ENCODE measurements at places on chromosomes 1 and 21.

DNA sequence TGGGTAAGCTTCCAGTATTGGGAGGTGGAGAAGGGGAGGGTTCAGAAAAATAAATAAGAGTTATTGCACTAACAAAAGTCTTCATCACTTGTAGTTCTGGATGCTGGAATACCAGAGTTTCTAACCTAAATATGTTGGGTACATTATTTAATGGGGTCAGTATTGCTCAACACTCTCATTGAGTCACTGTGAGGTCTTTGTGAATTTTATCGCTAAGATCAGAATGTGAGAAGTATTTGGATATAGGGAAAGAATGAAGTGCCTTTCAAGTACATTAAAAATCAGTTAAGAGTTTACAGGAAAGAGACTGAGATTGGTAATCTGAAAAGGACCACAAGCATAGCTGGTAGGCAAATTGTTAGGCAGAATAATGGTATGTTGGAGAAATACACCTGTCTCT is 8.8 kb downstream of the SNRPE start:
- DNase-seq = no peak

DNA sequence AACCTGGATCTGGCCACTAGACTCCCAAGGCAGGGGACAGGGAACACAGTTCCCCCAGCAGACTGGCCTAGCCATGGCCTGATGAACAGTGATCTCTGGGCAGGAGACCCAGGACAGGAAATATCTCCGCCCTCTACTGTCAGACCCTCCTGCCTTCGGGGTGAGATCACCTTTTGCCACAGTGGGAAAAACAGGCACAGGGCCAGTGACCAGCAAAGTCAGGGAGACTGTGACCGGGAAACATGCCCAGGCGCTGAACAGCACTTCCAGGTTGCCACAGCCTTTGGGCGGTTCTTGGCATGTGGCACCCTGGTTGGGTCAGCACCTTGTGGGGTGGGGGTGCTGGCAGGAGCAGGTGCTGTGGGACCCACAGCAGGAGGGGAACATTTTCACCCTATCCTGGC is 8.9 kb upstream of the ZNF669 start:
- no peak for DNase-seq

DNA sequence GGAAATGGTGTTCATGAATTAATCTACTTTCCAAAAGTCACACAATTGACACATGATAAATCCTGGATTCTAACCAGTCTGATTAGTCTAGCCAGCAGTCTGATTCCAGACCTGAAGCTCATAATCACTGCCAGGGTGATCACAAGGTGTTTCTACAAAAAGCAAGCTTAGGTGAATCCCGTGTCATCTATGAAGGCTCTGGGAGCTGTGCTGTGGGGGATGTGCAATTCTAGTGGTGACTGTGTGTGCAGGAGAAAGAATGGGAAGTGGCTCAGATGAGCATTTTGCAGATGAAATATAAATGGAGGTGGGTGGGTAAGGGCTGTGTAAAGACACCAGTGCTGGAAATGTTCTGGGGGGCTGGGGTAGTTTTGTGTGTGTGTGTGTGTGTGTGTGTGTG is 1.8 kb upstream of the NPPB start:
- no peak for DNase-seq

- no peak for DNase-seq
These were observed 1.8 kb downstream of the GPR3 start for GRCh38 chr1:27394282-27394658.

GRCh38 chr1:91601554-91602376 is 101.1 kb downstream of the CDC7 start:
- no peak for DNase-seq

DNA sequence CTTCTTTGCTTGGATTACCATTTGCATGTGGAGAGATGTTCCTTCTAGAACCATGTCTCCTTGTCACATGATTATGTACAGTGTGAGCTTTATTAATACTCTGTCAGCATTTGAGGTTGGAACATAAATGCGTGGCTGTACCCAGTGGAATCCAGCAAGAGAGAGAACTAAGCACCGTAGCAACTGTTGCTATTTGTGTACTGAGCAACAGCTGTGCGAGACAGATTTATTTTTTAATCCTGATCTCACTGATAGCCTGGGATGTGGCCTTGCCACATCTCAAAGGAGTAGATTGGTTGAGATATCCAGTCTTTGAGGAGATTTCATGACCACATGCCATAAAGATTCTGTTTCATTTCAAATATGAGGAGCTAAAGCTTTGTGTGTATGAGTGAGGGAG is 43.4 kb downstream of the KIF1B start:
- DNase-seq = no peak

GRCh38 chr1:18668750-18669404 is 38.2 kb downstream of the PAX7 start:
- no peak for DNase-seq
